Stimulated activated CD4-positive, alpha-beta T cell treated with anti-CD3 and anti-CD28 coated beads, Interleukin-2, amount 100 ng/mL, for 24 hours (primary cell): ENCODE measurements at places on chromosomes 12 and 14.
A peak's percentile ranks its signal among the peaks of the same experiment; 100 is the strongest.

DNA sequence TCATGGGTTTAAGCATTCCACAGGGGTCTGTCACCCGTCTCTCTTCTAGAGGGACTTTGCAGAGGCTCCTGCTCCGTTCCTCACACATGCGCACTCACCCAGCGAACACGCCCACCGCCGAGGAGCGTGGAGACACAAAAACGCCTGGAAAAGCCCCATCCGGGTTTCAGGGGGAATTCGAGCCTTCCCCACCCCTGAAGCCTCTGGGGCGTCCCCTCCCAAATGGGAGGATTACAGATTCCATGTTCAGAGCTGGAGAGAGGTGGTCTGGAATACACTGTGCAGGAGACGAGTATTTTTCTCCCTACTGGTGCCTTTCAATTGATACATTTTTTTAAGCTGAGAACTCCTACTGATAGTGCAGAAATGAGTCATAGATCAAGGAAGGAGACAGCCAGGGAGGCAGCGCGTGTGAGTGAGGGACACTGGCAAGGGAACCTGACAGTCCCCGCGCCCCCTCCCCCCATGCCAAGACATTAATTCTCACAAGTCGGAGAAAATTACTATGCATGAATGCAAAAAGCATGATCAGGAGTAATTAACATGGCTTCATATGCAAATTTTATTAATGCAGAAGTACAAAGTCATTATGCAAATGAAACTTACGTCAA is 36.9 kb downstream of the BCL11B start:
- peak; percentile 84 for DNase-seq

- no peak for DNase-seq
Observed at GRCh38 chr12:123621619-123622530, 11.6 kb downstream of the EIF2B1 start.

DNA sequence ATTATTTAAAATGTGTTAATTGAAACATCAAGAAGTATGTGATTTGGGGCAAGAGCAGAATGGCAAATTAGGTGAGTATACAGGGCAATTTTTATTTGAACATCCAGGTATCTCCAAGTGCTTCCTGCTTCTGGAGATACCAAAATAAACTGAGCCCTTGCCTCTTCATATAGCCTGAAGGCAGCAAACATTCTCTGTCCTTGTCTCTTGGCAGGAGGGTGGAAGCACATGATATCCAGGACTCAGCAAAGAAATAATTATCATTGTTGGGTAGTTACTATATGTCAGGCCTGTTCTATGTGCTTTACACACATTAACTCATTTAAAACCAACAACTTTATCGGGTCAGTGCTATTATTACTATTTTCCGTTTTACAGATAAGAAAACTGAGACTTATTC is 12.5 kb downstream of the LIN7A start:
- no peak for DNase-seq

DNA sequence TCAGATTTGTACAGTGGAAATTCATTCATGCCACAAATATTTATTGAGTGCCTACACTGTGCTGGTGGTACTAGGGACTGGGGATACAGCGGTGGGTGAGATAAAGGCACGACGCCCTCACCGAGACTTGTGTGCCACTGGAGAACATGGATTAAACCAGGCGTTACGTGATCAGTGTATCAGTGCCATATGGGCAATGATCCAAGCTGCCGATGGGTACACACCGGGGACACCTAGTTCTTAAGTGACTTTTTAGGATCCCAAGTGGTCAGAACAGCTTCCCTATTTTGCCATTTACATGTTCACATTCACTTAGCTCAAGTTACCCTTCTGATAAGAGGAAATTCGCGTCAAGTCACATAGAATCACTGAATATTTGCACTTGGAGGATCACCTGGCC is 236.7 kb downstream of the CACNA1C start:
- no peak for DNase-seq

GRCh38 chr12:2118061-2118460 is 65.3 kb downstream of the CACNA1C start:
- DNase-seq: no peak

- DNase-seq: no peak
Observed at GRCh38 chr12:129815846-129816245, 88.0 kb downstream of the TMEM132D start.

- DNase-seq: no peak
Observed at GRCh38 chr14:59428581-59429012, 36.6 kb downstream of the GPR135 start.

DNA sequence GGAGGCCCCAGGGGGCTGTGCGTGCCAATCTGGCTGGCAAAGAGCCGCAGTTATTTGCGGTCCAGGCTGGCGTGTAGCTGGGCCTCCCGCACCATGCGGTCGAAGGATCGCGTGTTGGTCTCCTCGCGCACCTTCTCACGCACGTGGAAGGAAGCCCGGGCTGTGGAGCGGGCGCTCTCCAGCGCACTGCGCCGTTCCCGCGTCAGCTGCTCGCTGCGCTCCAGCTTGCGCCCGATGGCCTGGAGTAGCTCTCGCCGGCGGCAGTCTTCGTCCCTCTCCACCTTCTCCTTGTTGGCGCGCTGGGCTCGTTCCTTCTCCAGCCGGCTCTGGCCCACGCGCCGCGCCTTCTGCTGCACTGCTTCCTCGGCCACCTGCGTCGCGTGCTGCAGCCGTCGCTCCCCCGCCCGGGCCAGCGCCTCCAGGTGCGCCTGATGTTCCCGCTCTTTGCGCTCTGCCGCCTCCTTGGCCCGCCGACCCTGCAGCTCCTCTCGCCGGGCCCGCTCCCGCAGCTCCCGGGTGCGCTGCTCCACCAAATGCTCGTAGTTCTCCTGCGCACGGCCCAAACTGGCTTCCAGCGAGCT is 3.1 kb downstream of the CCDC177 start:
- DNase-seq: no peak

- no peak for DNase-seq
Observed at GRCh38 chr12:124388038-124388671, 93.3 kb downstream of the RFLNA start.

DNA sequence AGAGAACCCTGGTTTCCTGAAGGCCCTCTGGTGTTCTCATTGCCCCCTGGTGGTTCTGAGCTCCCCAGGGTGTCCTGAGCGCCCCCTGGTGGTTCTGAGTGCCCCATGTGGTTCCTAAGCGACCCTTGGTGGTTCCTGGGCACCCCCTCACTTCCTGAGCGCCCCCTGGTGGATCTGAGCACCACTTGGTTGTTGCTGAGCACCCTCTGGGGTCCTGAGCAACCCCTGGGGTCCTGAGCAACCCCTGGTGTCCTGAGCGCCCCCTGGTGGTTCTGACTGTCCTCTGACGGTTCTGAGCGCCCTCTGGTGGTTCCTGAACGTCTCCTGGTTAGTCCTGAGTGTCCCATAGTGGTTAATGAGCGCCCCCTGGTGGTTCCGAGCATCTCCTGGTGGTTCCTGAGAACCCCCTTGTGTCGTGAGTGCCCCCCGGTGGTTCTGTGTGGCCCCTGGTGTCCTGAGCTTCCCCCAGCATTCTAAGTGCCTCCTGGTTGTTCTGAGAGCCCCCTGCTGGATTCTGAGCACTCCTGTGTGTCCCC is 568.3 kb downstream of the TMEM121 start:
- DNase-seq: peak; percentile 84

- DNase-seq: no peak
Observed at GRCh38 chr12:45446013-45446412, 230.1 kb downstream of the ANO6 start.

GRCh38 chr14:33348510-33348909 is 409.8 kb downstream of the NPAS3 start:
- no peak for DNase-seq

- no peak for DNase-seq
Observed at GRCh38 chr14:42806909-42807315, 1200.2 kb downstream of the LRFN5 start.

GRCh38 chr14:68925373-68925772 is 53.7 kb downstream of the ACTN1 start:
- DNase-seq: no peak

GRCh38 chr12:69885658-69886057 is 60.6 kb downstream of the MYRFL start:
- DNase-seq: no peak

DNA sequence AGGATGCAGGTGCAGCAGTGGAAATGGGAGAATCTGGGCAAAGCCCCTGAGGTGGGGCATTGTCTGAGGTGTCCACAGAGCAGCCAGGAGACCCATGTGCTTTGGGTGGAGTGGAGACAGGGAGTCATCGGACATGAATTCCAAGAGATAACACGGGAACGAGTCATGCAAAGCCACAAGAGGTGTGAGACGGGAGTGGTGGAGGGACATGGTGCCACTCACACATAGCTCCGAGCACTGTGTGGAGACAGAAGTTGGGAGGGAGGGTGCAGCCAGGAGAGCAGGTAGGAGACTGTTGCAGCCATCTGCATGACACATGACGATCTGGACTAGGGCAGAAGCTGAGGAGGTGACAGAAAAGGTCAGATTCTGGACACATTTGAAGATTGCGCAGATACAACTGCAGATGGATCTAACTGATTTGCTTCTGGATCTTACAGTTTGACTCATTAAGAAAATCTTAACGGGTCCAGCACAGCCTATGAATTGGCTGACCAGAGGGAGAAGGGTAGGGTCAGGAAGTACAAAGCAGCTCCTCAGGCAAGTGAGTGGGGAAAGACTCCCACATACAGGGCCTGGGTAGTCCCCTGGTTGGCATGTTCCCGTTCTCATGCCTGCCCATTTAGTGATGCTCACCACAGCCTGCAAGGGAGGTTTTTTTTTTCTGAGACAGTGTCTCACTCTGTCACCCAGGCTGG is 379.8 kb downstream of the FUT8 start:
- DNase-seq: no peak

DNA sequence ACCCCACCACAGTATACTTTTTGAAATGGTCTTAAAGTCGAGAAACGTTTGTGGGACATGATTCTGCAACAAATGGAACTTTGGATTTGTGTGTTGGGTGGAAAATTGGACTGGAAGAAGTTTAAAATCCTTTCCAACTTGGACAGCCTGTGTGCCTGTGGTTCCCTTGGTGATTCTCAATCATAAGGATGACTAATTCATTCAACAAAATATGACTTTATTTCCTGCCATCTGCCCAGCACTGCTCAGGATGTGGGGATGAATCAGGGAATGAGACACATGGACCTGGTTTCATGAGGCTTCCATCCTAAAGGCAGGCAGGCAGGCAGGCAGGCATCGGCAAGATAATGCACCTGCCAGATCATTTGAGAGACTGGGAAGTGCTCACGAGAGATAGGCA is 57.3 kb upstream of the TMEM132D start:
- DNase-seq: no peak

DNA sequence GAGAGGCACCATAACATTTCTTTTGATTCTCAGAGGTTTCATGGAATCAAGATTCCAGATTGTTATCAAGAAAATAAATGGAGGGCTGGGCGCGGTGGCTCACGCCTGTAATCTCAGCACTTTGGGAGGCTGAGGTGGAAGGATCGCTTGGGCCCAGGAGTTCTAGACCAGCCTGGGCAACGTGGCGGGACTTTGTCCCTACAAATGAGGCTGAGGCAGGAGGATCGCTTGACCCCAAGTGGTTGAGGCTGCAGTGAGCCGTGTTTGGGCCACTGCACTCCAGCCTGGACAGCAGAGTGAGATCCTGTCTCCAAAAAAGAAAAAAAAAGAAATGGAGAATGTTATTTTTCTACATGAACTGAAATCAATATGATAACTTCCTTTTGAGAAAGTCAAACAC is 1.3 kb downstream of the SLC39A9 start:
- no peak for DNase-seq

DNA sequence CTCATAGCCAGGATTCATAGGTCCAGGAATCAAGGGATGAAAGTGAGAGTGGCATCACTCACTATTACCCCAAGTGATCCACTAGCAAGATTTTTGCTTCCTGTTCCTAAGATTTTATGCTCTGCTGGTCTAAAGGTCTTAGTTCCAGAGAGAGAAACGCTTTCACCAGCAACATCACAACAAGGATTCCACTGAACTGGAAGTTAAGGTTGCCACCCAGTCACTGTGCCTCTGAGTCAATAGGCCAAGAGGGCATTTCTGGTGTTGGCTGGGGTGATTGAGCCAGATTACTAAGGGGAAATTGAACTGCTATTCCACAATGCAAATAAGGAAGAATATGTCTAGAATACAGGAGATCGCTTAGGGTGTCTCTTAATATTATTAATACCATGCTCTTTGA is 142.5 kb upstream of the ARID2 start:
- DNase-seq: no peak

- DNase-seq: no peak
Observed at GRCh38 chr12:38823738-38824137, 81.7 kb downstream of the CPNE8 start.

- DNase-seq: peak; percentile 32
Observed at GRCh38 chr12:120041386-120042231, 52.6 kb downstream of the BICDL1 start.

GRCh38 chr14:54650959-54651351 is 84.0 kb downstream of the SAMD4A start:
- no peak for DNase-seq

DNA sequence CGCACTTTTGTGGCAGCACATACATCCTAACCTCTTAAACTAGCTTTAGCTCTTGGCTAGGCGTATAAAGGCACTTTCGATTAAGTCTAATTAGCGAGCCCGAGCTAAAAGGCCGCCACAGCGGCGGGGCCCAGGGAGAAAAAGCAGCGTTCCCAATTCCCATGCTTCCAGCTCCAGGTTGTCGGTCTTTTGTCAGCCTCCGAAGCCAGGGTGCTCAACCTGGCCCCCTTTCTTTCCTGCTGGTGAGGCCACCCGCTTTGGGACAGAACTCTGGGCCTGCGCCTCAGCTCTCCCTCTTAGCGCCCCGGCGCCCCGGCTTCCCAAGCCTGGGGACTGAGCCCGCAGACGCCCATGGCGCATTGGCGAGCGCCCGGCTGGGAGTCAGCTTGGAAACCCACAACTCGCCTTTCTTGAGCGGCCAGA is 33.3 kb upstream of the TBX5 start:
- DNase-seq: no peak

DNA sequence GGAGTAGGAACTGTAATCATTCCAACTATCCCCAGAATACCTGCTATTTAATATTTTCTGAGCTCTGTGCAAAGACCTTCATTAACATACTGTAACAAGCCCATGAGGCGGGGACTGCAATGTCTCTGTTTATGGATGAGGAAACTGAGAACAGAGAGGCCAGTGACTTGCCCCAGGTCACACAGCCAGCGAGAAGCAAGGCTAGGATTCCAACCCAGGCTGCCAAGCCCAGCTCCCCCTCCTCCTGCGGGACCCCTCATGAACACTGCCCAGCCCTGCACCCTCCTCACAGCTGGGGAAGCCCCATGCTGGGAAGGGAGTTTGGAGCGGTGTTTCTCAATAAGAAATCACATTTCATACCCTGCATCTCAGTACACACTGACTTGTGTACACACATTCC is 10.9 kb downstream of the HVCN1 start:
- no peak for DNase-seq

DNA sequence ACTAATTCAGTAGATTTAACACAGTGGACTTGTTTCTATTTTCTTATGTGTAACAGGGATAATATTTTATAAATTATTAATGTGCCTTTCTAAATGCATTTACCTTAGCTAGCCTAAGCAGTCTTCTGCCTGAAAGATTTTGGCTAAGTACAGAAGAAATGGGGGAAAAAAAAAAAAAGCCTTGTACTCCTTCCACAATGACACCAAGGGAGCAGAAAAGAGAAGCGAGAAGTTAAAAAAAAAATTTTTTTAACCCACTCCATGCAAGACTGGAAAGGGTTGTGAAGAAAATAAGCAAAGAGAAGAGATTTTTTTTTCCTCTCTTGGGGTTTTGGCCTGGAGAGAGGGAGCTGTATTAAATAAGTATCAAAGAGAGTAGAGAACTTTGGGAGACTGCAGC is 28.7 kb downstream of the NELL2 start:
- no peak for DNase-seq

GRCh38 chr14:102817942-102818940 is 41.0 kb downstream of the TRAF3 start:
- no peak for DNase-seq
